Iris pigment epithelial cell (primary cell): ENCODE measurements at places on chromosomes 16 and 17.

DNA sequence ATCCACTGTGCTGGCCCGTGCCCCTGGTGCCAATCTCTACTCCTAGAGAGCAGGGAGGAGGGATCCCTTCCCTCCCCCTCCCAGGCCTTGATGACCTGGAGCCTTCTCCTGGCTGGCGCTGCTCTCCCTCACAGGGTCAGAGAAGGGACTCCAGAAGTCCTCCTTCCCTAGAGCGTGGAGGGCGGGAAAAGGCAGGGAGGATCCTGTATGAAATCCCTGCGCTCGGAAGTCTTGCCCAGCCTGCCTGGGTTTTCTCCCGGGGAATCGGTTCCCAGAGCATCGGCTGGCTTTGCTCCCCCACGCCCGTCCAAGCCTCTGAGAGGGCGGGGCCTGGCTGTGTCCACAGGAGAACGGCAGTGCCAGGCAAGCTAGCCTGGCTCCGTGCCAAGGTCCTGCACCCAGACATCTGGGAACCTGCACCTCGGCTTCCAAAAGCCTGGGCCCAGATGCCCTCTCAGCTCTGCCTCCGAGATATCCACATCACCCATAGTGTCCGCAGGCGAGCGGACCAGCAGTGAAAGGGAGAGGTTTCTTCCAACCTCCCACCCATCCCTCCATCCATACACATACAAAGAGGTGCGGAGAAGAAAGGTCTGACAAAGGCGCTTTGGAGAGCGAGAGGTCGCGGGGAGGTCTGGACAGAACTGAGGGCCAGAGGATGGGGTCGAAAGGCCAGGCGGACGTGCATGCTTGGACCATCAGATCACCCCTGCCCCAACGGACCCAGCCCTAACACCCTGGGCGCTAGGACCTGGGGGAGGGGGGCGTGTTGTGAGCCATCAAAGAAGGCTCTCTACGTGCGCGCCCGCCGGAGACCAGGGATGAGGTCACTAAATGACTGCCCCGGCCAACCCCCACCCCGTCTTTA, 1.1 kb downstream of the MPP2 start:
- peak; percentile 43 for DNase-seq

DNA sequence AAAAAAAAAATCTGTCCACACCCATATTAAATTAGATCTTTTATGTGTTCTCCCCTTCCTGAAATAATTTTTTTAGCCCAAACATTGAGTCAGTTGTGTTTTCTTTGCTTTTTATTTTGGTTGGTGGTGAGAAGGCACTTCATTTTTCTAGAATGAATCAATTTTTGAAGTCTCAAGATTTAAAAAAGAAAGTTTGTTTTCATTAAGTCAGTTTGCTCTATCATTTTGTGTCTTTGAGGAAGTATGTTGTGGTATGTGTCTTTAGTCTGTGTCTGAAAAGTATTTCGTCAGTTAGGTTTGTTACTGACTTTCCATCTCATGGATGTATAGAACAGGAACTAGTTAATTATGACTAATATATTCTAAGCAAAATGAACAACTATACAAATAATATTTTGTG, 3.8 kb downstream of the IGF2BP1 start:
- peak; percentile 73 for DNase-seq

- DNase-seq: no peak
Measured at GRCh38 chr17:7853691-7854038, 1.2 kb upstream of the TMEM88 start.

- DNase-seq: no peak
Measured at GRCh38 chr17:57537524-57538410, 207.3 kb downstream of the CCDC182 start.

GRCh38 chr16:1204933-1205332, 20.1 kb downstream of the TPSG1 start:
- DNase-seq: no peak

DNA sequence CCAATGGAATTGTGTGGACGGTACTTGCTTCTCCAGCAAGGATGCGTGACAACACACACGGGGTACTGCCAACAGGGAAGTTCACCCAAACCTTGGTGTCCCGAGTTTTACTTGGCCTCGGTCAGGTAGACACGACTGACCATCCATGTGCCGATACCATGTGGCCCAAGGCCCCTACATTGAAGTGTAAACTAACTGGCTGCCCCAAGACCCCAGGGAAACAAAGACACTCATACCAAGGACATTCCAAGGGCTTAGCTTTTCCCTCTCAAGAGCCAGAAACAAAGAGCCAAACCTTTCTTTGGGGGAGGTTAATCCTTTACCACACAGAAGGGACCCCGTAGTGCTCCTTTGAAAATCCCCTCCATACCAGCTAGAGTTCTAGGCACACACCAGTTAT, 215.9 kb upstream of the TNRC6C start:
- DNase-seq: no peak

DNA sequence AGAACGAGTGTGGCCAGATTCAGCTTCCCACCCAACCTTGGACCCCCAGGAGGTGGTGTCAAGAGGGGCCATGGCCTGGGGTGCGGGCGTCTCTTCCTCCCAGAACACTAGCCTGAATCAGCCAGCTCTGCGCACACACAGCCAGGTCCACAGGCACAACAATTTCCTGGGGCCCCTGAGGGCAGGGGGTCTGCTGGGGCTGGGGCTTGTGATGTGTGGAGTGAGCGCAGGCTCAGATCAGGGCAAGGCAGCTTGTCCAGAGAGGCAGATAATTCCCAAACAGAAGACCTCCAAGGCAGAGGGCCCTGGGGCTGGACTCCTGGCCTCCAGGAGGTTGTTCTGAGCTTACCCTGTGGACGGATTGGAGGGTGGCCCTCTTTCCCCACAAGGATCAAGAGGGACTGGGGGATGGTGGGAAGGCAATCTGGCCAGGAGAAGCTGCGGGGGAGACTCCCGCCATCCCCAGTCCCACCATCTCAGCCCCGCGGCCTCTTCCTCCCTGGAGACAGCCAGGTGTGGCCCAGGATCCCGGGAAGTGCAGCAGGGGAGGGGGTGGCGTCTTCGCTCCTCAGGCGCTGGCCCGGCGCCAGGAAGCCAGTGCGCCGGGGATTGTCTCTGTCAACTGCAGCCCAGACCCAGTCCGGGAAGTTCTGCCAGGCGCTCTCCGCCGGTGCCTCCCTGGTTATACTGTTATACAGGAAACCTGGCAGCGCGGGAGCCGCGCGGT, 52.0 kb upstream of the AMZ2 start:
- DNase-seq: no peak

- no peak for DNase-seq
Measured at GRCh38 chr16:78365366-78365765, 265.9 kb downstream of the WWOX start.

GRCh38 chr17:79046916-79047280, 22.9 kb downstream of the C1QTNF1 start:
- DNase-seq: no peak

GRCh38 chr16:30406795-30407101, 658 bp upstream of the ZNF771 start:
- DNase-seq: no peak

DNA sequence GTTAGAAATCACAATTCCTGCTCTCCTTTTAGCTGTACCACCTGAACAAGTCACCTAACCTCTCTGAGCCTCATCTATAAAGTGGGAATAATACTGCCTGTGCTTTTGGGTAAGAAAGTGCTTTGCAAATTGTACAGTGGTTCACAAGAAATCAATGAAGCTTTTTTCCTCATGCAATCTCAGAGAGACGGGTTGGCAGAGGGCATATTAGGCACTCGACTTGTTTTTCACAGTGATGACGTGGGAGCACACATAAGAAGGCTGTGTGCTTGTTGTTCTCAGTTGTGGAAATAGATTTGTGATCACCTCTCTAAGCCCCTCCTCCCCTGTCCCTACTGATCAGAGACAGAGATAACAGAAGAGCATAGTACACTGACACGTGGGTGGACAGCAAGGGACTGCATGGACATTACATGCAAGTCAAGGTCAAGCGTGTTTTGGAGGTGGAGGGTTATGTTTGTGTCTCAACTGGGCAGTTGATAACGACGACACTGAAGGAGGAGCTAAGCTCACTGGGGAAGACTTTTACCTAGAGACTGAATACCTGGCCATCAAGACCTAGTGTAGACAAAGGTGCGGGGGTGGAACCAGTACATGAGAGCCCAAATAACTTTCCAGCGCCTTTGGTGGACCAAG, 1.7 kb upstream of the GPT2 start:
- no peak for DNase-seq

GRCh38 chr17:45997624-45998023, 1.4 kb upstream of the STH start:
- peak; percentile 51 for DNase-seq

DNA sequence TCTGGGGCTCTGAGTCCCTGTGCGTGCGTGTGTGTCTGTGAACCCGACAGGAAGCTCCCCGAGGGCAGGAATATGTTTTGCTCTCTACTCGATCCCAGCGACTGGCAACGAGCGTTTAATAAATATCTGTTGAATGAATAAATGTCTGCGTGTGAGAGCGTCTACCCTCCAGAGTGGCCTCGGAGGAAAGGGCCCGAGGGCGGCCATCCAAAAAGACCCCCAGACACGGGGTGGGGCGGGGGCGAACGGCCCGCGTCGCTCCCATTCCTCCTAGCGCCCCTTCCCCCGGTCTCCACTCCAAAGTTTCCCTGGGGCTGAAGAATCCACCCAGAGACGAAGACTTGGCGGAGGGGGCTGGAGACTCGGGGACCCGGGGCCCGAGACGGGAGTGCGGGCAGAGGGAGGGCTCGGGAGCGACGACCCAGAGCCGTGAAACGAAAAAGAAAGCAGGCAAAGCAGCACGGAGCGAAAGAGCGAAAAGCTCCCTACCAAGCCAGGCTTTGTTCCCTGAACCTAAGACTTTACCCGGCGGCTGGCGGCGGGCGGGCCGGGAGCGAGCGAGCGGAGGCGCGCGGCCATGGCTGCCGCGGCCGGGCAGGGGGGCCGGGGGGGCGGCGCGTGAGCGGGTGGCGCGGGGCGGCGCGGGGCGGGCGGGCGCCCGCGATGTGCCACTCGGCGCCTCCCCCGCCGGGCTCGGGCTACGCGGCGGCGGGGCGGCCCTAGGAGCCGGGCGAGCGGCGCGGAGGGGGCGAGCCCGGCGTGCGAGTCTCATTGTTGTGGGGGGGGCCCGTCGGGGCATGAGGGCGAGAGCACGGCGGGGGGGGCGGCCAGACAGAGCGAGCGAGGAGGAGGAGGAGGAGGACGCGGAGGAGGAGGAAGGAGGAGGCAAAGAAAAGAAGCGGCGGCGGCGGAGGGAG, at the start of gene MLLT6:
TSS of gene MLLT6 (plus strand) at position 668 of the 917 bp plus-strand sequence. CDS start 360 bp downstream, outside the sequence.
- DNase-seq: peak; percentile 74

DNA sequence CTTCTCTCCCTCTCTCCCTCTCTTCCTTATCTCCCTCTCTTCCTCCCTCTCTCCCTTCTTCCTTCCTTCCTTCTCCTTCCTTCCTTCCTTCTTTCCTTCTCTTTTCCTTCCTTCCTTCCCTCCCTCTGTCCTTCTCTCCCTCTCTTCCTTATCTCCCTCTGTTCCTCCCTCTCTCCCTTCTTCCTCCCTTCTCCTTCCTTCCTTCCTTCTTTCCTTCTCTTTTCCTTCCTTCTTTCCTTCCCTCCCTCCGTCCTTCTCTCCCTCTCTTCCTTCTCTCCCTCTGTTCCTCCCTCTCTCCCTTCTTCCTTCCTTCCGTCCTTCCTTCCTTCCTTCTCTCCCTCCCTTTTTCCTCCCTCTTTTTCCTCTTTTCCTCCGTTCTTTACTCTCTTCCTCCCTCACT, 38.6 kb downstream of the HS3ST4 start:
- DNase-seq: no peak

GRCh38 chr17:76659928-76660655, 16.5 kb upstream of the ST6GALNAC1 start:
- DNase-seq: no peak

DNA sequence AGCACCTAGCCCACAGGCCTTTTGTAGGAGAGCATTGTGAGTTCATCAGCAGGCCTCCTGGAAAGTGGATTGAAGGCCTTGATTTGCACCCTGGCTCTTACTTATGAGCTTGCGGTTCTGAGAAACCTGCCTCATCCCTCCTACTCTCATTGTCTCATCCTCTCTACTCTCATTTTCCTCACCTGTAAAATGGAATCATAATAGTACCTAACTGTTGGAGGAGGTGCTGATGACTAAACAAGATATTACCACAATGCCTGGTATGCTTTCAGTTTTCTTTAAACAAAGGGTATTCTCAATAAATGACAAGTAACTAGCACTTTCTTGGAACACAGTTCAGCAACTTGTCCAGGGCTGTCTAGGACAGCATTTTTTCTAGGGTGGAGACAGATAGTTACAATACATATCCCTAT, 243.1 kb upstream of the MAF start:
- DNase-seq: no peak

DNA sequence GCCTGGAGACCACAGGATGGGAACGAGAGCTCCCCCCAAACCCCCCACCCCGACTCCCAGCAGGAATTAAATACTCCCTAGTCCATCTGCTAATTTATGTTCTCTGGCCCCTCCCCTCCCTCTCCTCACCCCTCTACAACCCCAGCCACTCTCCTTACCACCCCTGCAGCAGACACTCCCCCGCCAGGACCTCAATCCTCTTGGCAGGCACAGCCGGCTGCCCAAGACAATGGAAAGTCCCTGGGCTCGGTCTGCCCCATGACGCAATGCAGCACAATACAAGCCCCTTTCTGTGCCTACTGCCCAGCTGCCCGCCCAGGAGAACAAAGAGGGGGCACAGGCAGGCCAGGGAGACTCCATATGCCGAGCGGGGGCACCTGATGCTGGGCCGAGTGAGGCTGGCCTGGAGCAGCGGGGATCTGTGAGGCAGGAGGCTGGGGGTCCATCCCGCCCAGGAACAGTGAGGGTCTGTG, 30.3 kb upstream of the CDC42EP4 start:
- DNase-seq: peak; percentile 93

DNA sequence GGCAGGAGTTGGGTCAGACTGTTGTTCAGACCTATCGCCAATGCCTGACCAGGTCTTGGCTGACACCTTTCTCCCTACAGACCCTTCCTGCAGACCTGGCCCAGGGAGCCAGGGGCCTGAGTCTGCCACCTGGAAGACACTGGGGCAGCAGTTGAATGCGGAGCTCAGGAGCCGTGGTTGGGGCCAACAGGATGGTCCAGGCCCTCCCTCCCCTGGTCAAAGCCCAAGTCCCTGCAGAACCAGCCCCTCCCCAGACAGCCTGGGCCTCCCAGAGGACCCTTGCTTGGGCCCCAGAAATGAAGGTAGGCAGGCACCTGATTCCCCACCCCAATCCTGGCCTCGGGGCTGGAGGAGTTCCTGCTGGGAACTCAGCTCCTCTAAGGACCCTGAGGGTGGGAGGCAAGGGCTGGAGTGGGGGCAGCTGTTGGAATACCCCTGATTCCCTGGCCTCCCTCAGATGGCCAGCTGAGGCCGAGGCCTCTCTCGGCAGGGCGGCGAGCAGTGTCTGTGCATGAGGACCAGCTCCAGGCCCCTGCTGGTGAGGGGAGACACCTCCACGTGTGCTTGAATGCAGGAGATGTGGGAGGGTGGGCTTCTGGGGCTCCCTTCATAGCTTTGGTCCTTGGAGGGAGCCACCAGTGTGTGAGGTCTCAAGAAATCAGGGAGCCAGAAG, 3.6 kb downstream of the ACD start:
- DNase-seq: no peak
